Keratinocyte (primary cell): ENCODE measurements at places on chromosomes 7 and 10. TPM values are rescaled to one million over a fixed set of nuclear protein-coding genes. Genes with fewer than 3 reads are reported as not detected.

The ZEB1 gene
- polyA plus RNA-seq = 0.32 to 0.96 TPM (median 0.70 TPM) in 3 replicates

The TDRD1 gene
- 0.33 to 0.56 TPM (median 0.48 TPM) in 3 replicates for polyA plus RNA-seq

GRCh38 chr7:17194656-17195055, 103.8 kb upstream of the AHR start:
- no peak for DNase-seq

DNA sequence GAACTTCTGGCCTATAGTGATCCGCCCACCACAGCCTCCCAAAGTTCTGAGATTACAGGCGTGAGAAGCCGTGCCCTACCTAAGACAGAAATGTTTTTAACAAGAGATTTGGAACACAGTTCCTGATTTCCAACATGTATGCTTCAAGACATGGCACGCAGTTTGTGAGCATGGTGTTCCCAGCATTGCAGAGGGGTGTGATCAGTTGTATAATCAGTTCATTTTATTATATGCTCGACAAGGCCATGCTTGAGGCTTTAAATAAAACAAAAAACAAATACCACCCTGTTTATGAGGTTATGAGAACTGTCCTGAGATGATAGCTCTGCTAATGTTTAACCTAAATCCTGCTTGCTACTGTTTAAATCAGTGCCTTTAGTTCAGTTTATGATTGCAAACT, 60.2 kb downstream of the TASOR2 start:
- DNase-seq = no peak

DNA sequence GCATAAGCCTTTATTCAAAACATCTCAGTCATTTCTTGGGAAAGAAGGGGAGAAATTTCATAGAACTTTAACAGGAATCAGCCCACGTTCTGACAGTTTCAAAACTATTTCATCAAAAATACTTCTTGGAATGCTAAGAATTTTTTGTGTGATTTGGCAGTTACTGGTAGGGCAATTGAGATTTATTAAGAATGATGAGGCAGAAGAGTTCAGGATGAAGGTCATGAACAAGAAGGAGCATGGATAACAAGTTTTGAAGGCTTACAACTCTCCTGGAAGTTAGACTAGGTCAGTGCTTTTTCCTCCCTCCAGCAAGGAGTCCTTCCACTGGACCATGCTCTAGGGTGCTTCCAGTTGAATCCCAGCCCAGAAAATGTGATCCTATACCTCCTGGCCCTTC, 569.9 kb downstream of the ANKRD7 start:
- DNase-seq = no peak

- no peak for DNase-seq
Measured at GRCh38 chr10:22010973-22011408, 7.5 kb upstream of the DNAJC1 start.

- DNase-seq = no peak
Measured at GRCh38 chr7:137578541-137578940, 235.0 kb upstream of the PTN start.
